ENCODE measurements at places on chromosomes 6 and 20.

GRCh38 chr20:63320041-63320511 is 27.1 kb downstream of the COL20A1 start:
- no peak for DNase-seq

DNA sequence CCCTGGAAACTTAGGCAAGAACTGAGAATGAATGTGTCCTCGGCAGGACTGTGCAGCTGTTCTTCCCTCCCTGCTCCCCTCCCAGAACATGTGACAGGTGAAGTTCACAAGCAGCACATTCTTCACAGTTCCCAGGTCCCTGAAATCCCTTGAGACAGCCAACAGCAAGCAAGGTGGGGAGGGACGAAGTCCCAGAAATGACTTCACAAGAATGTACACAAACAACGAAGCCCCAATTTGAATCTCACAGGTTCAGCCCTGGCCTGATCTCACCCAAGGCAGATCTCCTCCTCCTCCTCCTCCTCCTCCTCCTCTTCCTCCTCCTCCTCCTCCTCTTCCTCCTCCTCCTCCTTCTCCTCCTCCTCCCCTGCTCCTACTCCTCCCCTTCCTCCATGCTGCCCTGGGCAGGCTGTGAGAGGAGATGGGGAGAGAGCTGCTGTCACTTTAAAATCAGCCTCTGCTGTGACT is 32.4 kb downstream of the WRNIP1 start:
- DNase-seq, result no peak

GRCh38 chr20:2700913-2701620 is 8.5 kb downstream of the EBF4 start:
- DNase-seq, result no peak

DNA sequence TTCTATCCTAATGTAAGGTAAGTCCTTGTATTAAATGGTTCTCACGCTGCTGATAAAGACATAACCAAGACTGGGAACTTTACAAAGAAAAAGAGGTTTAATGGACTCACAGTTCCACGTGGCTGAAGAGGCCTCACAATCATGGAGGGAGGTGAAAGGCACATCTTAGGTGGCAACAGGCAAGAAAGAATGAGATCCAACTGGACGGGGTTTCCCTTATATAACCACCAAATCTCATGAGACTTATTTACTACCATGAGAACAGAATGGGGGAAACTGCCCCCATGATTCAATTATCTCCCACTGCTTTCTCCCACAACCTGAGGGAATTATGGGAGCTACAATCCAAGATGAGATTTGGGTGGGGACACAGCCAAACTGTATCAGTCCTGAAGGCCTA is 136.6 kb downstream of the HTR1B start:
- DNase-seq, result no peak

- no peak for DNase-seq
These were observed 13.6 kb downstream of the STMND1 start for GRCh38 chr6:17115251-17116116.

- no peak for DNase-seq
These were observed 641 bp downstream of the TEAD3 start for GRCh38 chr6:35496036-35496840.

Measured in NCI-H2107 (cell line).